CD4-positive, alpha-beta T cell treated with Interleukin-17A for 1 hour (primary cell): ENCODE measurements at places on chromosomes 3 and 15.
A peak's percentile ranks its signal among the peaks of the same experiment; 100 is the strongest.

GRCh38 chr3:151404316-151404715 lies 19.8 kb upstream of the P2RY12 start:
- no peak for DNase-seq

DNA sequence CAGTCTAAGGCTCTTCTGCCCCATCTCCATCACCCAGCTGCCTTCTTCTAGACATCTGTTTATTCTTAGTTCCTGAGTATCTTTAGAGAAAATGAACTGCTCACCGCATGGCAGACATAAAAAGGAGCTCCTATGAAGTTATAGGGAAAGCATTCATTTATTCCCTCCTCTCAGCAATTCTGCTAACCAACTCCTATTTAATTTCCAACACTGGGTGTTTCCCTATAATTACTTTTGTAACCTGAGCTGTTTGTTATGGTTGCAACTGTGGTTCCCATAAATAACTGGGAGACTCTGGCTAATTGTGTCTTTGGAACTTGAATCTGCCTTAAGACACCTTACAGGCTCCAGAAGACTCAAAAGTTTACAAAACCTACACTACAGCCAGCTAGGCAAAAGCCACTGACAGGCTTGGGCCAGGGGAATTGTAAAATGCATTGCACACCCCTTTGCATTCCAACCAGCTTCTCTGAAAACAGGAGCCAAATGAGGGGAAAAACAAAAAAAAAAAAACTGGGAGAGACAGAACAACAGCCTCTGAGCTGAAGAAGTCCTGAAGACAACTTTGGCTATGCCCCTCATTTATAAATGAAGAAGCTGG lies 231.5 kb upstream of the FEZF2 start:
- no peak for DNase-seq

DNA sequence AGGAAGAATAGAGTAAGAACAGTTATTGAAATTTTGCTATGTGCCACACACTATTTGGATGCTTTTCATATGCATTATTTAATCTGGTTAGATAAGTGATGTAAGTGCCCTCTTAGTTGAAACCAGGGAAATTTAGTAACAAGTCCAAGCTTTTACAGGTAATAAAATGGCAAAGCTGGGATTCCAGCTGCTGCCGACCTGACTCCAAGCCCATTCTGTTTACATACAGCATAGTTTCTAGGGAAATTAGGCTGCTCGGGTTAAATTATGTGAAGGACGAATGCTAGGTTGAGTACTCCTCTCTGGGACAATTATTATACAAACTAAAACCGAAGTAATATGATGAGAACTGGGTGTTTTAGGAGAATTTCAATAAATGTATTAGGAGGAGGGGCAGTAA lies 38.7 kb upstream of the FAH start:
- no peak for DNase-seq

DNA sequence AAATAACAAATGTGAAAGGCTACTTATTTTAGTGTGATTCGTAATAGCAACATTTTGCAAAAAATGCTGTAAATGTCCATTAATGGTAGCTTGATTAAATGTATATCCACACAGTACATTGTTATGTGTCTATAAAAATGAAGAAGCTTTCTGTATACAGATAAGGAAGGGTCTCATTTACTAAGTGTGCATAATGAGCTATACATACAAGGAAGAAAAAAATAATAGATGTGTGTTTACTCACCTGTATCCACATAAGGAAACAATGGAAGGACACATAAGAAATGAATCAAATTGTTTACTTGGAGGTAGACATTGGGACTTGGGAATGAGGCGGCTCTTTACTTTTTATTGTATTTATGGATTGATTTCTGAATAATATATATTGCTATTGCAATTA lies 34.9 kb downstream of the MED12L start:
- DNase-seq: no peak

- DNase-seq: no peak
Measured at GRCh38 chr15:27487846-27488245, 516.9 kb downstream of the GABRG3 start.

- no peak for DNase-seq
Measured at GRCh38 chr3:54047568-54047967, 74.8 kb upstream of the CACNA2D3 start.

- no peak for DNase-seq
Measured at GRCh38 chr3:27978440-27978839, 256.3 kb upstream of the EOMES start.

- DNase-seq: peak; percentile 38
Measured at GRCh38 chr15:70474471-70475406, 288.6 kb downstream of the UACA start.

GRCh38 chr15:79562403-79562815 lies 130.3 kb downstream of the MINAR1 start:
- no peak for DNase-seq
